ENCODE measurements at places on chromosomes 5 and 9. TPM values are rescaled to one million over a fixed set of nuclear protein-coding genes. Genes with fewer than 3 reads are reported as not detected.
A peak's percentile ranks its signal among the peaks of the same experiment; 100 is the strongest.

FCN1 gene
- not detected for total RNA-seq

IFNA21 gene
- total RNA-seq: not detected

DNA sequence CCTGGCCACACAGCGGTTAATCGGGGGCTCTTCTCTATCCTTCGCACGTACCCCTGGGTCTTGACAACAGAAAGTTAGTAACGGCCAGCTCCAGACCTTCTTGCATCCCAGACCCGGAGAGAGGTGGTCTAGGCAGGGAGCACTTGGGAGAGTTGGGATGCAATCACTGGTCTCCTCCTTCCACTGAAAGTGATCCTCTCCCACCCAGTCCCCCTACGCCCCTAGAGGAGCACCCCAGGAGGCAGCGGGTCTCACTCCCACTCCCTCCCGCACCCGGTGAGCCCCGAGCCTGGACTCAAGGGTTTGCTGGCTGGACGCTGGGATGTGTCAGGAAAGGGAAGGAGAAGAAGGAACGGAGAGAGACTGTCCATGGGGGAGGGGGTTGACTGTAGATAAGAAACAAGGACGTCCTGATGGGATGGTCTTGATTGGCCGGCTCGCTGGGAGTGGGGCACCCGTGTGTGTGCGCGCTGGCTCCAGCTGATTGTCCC, 2.0 kb downstream of the RORB start:
- no peak overlapping the region for H3K27ac ChIP-seq
- peak overlapping the region; percentile 88 for H3K4me3 ChIP-seq
- no peaks in the 10 kb centered on the region for H3K36me3 ChIP-seq

GRCh38 chr5:129094924-129095899, 663 bp downstream of the ISOC1 start:
- peaks cover 25% of the 10 kb centered on the region for H3K4me1 ChIP-seq
- H3K36me3 ChIP-seq: no peaks in the 10 kb centered on the region
- H3K27me3 ChIP-seq: peaks cover 22% of the 10 kb centered on the region
- DNase-seq: peak; percentile 87

DNA sequence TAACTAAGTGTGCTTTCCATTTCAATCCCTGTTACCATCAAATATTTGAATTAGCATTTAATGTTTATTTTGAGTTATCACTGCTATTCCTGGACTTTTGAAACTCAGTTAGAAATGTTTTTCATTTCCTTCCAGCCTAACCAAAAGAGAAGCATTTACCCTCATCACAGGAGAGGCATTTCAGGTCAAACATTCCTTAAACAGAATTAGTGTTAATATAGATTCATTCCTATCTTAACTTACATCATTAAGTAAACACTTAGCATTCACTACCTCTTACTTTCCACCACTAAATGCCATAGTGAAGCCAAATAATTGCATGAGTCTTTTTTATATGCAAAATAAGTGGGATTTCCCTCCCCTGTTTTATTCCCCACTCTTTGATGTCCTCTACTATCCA, 136.6 kb upstream of the OR13F1 start:
- H3K36me3 ChIP-seq: no peaks in the 10 kb centered on the region
- H3K4me1 ChIP-seq: no peaks in the 10 kb centered on the region
- H3K27ac ChIP-seq: no peak overlapping the region

GRCh38 chr5:4411664-4412063, 728.5 kb upstream of the ADAMTS16 start:
- no peak for DNase-seq
- no peaks in the 10 kb centered on the region for H3K4me1 ChIP-seq
- H3K27me3 ChIP-seq: no peaks in the 10 kb centered on the region
- H3K36me3 ChIP-seq: no peaks in the 10 kb centered on the region
- no peak overlapping the region for H3K4me3 ChIP-seq
